ENCODE measurements at places on chromosomes 13 and 19.

DNA sequence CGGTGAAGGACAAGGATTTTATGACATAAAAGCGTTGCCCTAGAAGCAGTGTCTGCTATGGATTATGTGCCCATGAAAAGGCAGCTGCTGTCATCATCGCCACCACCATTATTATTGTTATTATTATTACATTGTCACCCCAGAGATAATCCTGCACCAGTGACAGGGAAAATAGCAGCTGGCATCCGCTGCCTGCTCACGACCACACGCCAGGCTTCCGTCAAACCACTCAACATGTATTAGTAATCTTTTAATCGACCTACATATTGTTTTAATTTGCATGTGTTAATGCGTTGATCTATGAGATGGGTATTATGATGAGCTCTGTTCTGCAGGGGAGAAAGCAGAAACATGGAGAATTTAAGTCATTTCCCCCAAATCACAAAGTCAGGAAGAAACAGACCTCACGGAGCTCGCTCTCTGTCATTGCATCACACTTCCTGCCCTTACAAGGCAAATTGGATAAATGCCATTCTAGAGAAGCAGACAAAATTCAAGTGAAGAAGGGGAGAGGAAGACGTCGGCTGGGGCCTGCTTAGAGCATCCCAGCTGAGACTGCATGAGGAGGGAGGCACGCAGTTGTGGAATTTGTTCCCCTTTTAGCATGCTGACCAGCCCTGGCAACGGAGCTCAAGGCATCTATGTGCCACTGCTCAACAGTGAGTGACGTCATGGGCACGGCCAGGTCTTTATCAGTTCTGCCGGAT is at the start of gene FFAR3:
TSS of gene FFAR3 (plus strand) at position 594 of the 707 bp plus-strand sequence. CDS start 431 bp downstream, outside the sequence.
- no peak for DNase-seq

- no peak for DNase-seq
Measured at GRCh38 chr13:97233499-97233898, 11.4 kb downstream of the MBNL2 start.

DNA sequence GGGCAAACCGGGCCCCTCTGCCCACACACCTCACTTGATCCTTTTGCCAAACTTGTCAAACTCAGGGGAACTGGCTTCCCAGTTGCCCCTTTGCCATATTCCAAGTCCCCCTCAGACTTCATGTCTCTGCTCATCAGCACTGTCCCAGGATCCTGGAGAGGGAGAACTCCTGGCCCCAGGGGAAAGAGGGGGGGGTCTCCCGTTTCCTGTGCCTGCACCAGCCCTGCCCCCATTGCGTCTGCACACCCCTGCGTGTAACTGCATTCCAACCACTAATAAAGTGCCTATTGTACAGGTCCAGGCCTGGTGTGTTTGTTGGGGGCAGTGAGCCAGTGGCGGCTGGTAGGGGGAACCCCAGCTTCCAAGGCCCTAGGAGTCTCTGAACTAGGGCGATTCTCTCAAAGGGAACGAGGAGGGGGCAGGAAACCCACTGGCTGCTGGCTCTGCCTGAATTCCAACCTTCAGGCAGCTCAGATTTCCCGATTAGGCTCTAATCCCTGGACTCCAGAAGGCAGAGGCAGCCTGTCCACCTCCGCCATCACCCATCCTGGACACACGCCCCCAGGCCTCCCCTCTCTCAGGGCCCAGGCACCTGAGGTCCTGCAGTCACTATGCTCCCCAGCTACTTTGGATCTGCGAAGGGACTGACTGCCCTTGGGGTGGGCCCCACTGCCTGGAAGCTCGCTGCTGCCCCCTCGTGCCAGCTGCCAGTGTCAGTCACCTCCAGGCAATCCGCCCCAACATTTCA is 9.7 kb upstream of the ILF3 start:
- peak; percentile 79 for DNase-seq

DNA sequence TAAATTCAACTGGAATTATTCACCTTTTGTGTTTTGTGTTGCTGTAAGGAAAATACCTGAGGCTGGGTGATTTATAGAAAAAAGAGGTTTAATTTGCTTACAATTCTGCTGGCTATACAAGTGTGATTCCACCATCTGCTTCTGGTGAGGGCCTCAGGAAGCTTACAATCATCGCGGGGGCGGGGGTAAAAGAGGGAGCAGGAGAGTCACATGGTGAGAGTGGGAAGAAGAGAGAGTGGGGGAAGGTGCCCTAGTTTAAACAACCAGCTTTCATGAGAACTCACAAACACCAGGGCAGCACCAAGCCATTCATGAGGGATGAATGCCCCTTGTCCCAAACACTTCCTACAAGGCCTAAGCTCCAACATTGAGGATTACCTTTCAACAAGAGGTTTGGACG is 760.7 kb upstream of the PCDH9 start:
- DNase-seq: no peak

DNA sequence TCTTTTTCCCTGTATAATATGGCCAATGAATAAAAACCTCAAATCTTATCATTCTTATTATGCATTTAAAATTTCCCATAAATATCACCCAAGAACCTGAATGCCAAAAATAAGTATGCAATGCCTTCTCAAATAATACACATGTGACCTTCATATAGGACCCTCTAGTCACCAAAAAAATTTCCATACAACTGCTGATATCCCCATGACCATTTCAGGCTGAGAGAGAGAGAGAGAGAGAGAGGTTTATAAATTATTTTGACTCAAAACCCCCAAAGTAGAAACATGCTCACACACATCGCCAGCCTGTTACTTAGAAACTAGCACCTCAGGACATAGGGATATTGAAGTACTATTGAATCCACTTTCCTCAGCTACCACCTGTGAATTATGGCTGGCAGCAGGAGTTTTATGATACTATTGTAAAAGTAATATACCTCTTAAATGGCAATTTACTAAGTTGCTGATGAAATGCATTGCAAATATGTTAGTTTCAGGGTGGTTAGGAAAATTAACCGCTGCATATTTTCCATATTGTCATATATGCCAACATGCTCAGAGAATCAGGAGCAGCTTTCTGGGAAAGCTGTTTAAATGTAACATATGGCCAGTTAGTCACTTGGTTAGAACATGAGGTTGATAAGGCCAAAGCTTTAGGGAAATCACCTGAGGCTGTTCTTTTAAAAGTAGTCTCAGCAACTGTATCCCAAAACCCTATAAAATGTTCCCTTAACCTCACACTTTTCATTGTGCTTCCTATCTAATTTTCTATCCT is 230.8 kb downstream of the DCT start:
- no peak for DNase-seq

GRCh38 chr19:40822161-40822560 is 23.2 kb downstream of the EGLN2 start:
- no peak for DNase-seq

GRCh38 chr13:35455022-35455421 is 21.5 kb downstream of the MAB21L1 start:
- no peak for DNase-seq

GRCh38 chr19:2810141-2811091 is 9.3 kb upstream of the ZNF554 start:
- no peak for DNase-seq

Measured in activated CD4-positive, alpha-beta T cell treated with anti-CD3 and anti-CD28 coated beads for 24 hours (primary cell).